Tibial nerve (tissue), 4 donors: ENCODE measurements at places on chromosomes 12 and 14.

DNA sequence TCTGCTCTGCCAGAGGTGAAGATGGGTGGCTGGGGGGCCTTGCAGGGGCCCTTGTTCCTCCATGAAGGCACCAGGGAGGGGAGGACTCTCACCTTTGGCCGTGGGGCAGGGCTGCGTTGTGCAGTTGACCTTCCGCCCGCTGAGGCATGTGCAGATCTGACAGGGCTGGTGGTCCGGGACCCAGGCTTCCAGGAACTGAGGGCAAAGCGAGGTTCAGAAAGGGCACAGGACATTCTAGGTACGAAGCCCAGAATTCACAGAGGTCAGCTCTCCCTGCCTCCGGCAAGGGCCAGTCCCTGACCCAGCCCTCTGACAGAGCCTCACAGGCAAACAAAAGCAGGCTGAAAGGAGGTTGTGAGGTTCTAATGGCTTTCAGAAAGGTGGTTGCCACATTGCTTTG lies 40.4 kb upstream of the ANO2 start:
- H3K36me3 ChIP-seq, result peaks cover 15% of the 10 kb centered on the region
- no peak for DNase-seq
- no peaks in the 10 kb centered on the region for H3K27me3 ChIP-seq
- no peak overlapping the region for H3K27ac ChIP-seq

- H3K27ac ChIP-seq, result no peak overlapping the region
- no peaks in the 10 kb centered on the region for H3K4me1 ChIP-seq
- H3K4me3 ChIP-seq, result no peak overlapping the region
- H3K36me3 ChIP-seq, result no peaks in the 10 kb centered on the region
Observed at GRCh38 chr14:99769799-99770198, 23.4 kb upstream of the EML1 start.

DNA sequence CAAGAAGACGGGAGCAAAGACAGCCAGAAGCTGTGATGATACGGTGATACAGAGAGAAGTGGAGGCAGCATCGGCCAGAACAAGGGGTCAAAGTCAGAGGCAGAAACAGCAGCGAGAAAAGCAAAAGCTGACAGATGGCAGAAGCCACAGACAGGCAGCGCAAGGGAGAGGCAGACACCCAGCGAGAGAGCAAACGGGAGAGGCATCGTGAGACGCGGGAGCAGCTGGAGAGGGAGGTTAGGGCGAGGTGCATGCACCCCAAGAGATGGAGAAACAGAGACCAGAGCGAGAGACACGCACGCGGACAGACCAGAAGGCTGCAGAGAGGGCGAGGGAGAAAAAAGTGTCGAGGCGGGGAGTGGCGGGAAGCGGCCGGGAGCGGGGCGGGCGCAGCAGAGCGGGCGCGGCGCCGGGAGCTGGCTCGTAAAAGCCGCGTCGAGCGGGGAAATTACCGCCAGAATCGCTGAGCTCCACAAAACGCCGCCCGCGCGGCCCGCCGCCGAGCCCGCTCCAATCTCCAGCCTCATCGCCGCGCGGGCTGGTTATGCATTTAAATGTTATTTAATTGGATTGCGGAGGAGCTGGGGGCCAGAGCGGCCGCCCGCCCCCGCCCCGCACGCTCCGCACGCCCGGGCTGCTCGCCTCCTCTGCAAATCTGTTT lies 15.6 kb downstream of the SMUG1 start:
- H3K27me3 ChIP-seq, result peaks cover 13% of the 10 kb centered on the region
- H3K27ac ChIP-seq, result no peak overlapping the region
- H3K4me3 ChIP-seq, result peak overlapping the region; percentile 17
- peaks cover 12% of the 10 kb centered on the region for H3K36me3 ChIP-seq
- DNase-seq, result peak; percentile 6
- peaks cover 23% of the 10 kb centered on the region for H3K4me1 ChIP-seq

DNA sequence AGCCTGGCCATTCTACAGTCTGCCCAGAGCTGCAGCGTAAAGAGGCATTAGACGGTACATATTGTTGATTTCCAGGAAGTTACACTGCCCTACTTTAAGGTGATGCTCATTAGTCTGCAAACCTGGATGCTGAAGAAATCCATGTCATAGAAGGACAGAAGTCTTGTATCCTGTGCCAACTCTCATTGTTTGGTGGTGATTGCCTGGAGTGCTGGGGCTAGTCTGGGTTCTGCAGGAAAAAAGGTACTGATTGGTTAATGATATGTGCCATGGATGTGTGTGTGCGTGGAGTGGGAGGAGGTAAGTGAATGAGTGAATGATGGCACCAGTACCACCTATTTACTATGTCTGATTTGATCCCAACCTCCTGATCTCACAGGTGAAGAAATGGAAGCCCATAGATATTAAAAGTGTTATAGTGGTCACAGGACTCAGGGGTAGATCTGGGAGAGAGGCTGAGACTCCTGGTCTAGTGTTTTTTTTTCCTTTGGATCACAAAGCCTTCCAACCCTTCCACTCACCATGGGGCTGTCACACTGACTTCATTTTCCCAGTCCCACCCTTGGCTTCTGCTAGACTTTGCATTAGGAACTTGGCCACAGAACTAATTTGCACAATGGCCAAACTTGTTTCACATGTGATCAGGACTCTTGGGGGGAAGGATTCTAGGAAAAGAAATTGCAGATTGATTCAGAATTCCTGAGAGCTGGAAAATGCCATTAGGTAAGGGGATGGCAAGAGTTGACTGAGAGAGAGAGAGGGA lies 96.1 kb downstream of the TMX1 start:
- no peaks in the 10 kb centered on the region for H3K36me3 ChIP-seq
- DNase-seq, result no peak
- no peak overlapping the region for H3K27ac ChIP-seq
- no peak overlapping the region for H3K4me3 ChIP-seq
- H3K4me1 ChIP-seq, result peaks cover 4% of the 10 kb centered on the region

DNA sequence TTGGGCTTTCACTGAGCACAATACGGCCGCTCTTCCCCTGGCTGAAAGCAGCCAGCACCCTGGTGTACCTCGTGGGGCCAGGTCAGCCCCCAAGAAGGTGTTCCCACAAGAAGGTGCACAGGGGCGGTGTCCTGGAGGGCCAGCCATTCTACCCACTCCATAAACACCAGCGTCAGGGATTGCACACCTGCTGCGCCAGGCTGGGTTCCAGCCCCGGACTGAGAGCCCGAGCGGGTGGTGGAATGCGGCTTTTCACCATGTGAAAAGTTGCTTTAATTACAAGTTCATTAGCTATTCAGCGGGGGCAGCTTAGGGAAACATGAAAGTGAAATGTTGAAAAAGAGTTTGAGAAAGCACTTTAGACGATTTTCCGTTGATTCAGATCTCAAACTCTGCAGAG lies 17.5 kb upstream of the MMP17 start:
- H3K27me3 ChIP-seq, result no peaks in the 10 kb centered on the region
- no peaks in the 10 kb centered on the region for H3K4me1 ChIP-seq
- no peak overlapping the region for H3K4me3 ChIP-seq
- no peak for DNase-seq
- H3K27ac ChIP-seq, result no peak overlapping the region
